GM19239 (cell line): ENCODE measurements at places on chromosomes 13 and 19.

DNA sequence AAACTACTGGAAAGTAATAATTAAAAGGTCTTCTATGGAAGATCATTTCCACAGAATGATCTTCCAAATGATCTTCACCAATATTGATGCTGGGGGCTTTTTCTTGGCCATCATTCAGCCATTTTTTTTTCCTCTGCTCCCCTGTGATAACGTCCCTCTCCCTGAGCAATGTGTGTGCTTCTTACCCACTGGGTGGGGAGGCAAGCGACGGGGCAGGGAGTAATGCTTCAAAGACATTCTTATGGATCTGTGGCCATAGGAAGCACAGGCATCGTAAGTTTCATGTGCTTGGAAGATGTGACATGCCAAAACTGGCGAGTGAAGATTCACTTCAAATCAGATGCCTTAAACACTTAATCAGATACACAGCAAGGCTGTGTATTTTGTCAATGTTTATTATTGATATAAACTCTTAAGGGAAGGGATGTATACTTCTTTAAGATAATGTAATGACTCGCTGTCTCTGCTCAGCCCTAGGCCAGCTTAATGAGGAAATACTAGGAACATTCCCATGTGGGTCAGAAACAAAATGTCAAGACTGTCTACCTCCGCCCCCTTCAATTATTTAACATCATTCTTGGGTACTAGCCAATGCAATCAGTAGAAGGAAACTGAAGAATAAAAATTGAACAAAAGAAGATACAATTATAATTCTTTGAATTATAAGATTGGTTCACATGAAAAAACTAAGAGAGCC is 34.1 kb upstream of the SERPINE3 start:
- DNase-seq: no peak

DNA sequence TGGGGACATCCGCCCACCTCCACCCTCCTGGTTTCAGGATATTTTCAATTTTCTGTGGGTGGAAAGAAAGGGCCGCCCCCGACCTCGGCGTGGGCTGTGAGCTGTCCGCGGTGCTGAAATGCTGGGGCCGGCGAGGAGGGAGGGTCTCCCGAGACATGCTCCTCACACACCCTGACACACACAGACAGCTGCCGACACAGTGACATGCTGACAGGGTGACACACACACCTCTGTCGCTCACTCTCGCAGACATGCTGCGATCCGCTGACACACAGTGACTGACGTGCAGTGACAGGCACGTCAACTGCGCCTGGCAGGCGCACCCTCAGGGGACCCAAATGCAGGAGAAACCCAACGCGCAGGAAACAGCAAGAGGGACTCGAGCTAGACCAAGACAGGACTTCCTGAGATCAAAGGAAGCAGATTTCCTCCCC is 25.1 kb upstream of the MEIS3 start:
- DNase-seq: no peak

DNA sequence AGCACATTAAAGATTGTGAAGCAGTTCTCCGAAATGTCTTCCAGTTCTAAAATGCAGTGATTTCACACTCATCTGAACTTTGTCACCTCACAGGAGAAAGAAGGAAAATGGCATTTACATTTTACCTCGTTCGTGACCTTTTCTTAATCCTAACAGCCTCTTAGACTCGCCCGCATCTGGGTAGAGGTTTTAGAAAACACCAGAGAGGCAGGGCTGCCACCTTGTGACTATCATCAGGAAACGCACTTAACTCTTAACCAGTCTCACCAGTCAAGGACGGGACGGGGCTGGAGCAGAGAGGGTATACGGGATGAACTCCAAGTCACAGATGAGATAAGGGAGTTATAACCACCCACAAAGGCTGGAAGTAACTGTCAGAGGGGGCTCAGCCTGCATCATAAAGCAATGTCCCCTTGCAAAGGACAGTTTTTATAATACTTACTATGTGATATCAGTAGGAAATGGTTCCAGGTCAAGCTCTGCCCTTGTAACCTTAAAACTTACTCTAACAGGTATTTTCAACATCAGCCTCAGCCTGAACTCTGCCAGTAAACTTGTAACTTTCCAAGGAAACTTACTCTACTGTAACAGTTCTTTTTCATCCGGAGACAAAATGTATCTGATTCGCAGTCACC is 8.6 kb upstream of the CEACAM6 start:
- no peak for DNase-seq

DNA sequence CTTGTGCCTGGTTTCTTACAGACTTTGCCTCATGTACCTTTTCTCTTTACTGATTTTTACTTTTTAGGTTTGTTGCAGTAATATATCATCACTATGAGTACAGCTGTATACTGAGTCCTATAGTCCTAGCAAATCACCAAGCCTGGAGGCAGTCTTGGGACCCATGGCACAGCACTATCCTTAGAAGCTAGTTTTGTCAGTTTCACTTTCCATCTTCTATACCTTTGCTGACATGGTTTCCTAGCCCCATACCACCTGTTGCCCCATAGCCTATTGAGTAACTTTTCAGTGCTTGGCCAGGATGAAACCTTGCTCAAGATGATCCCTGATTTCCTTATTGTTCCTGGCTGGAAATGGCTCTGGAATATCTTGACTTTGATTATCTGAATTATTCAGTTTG is 826.4 kb downstream of the GPC5 start:
- DNase-seq: no peak

- DNase-seq: no peak
These were observed 10.0 kb upstream of the IZUMO2 start for GRCh38 chr19:50173127-50173526.
